ENCODE measurements at places on chromosomes 6 and 20.

GRCh38 chr20:45138561-45139300 is 14.5 kb upstream of the WFDC12 start:
- peak; percentile 77 for DNase-seq

- no peak for DNase-seq
Measured at GRCh38 chr6:167255918-167256553, 35.1 kb upstream of the UNC93A start.

- DNase-seq: no peak
Measured at GRCh38 chr6:152499931-152500330, 137.2 kb downstream of the SYNE1 start.

DNA sequence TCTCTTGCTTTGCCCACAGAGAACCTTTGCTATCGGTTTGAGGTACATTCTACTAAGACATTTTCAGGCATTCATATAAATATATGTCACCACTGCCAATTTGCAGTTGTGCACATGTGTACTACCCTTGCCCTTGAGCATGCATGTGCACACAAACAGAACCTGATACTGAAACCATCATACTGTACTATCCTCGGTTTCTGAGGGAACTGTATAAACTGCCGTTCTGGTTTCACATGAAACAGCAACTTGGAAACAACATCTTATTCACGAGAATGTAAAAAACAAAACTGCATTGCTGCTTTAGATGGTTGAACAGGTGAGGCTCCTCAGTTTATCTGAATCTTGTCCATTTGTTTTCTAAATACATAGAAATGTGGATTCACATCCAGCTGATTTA is 151.2 kb upstream of the TMEM170B start:
- no peak for DNase-seq

DNA sequence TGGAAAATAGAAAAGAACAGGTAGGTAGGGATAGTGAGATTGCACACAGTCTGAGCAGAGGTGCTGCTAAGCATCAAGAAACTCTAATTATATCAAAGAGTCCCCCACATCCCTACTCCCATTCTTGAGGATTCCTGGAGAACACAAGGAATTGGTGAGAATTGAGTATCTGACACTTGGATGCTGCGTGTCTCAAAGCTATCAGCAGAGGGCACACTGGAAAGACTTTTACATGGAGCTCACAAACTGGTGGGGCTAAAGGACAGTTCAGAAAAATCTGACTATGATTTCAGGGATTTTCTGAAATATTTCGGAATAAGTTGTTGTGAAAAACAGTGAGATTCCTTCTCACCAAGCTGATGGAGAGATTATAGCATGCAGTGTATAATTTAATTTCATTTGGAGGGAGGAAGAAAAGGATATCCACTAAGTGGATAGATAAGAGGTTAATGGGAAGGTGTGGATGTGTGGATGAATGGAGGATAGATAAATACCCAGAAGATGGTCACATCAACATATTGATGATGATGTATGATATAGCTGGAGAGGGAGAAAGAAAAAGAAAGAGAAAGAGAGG is 215.4 kb upstream of the DEFB112 start:
- DNase-seq: no peak

Data from stimulated activated CD4-positive, alpha-beta T cell treated with anti-CD3 and anti-CD28 coated beads, Interleukin-12 subunit alpha, Interleukin-12 subunit beta, amount 100 ng/mL, for 24 hours (primary cell).